Pons (tissue), 1 donor: ENCODE measurements at places on chromosomes 4 and X.
A peak's percentile ranks its signal among the peaks of the same experiment; 100 is the strongest.

GRCh38 chrX:118251271-118251670 is 94.6 kb upstream of the WDR44 start:
- no peak for DNase-seq

- no peak for DNase-seq
These were observed 137.3 kb upstream of the PDE5A start for GRCh38 chr4:119765951-119766350.

GRCh38 chr4:148852092-148852699 is 410.0 kb upstream of the NR3C2 start:
- no peak for DNase-seq

- peak; percentile 83 for DNase-seq
These were observed 692 bp downstream of the SPCS3 start for GRCh38 chr4:176320340-176320975.

- DNase-seq, result no peak
These were observed 38.0 kb downstream of the CTBP1 start for GRCh38 chr4:1210971-1211370.

DNA sequence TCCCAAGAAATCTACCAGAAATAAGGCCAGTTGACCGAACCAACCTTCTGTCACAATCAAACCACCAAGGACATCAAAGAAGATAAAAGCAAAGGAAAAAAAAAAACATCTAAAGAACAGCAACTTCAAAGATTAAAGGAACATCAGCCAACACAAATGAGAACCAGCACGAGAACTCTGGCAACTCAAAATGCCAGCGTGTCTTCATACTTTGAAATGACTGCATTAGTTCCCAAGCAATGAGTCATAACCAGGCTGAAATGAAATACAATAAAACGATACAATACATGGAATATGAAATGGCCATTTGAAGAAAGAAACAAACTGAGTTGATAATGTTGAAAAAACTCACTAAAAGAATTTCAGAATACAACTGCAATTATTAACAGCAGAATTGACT is 611.6 kb upstream of the GRIA3 start:
- DNase-seq, result no peak

DNA sequence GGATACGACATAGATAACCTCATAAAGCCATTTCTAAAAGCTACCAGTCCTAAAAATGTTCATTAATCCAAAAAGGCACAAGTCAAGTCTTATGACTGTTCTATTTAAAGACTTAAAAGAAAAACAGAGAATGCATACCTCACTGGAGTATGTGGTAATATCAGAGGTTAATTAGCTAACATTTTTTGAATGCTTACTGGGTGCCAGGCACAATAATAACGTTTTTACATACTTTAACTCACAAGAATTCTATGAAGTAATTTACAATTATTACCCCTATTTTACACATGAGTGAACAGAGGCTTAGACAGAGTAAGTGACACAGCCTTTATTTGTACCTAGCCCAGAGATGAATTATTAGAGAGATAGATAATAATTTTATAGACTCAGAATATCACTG is 207.5 kb downstream of the PDGFC start:
- no peak for DNase-seq

- DNase-seq, result no peak
These were observed 34.8 kb downstream of the CCNQ start for GRCh38 chrX:153564047-153564606.

GRCh38 chr4:71878376-71878775 is 94.5 kb upstream of the GC start:
- no peak for DNase-seq

GRCh38 chrX:107565931-107566603 is 62.2 kb upstream of the PRPS1 start:
- peak; percentile 12 for DNase-seq

- peak; percentile 29 for DNase-seq
These were observed 52.8 kb downstream of the FAM47C start for GRCh38 chrX:37060999-37061398.

DNA sequence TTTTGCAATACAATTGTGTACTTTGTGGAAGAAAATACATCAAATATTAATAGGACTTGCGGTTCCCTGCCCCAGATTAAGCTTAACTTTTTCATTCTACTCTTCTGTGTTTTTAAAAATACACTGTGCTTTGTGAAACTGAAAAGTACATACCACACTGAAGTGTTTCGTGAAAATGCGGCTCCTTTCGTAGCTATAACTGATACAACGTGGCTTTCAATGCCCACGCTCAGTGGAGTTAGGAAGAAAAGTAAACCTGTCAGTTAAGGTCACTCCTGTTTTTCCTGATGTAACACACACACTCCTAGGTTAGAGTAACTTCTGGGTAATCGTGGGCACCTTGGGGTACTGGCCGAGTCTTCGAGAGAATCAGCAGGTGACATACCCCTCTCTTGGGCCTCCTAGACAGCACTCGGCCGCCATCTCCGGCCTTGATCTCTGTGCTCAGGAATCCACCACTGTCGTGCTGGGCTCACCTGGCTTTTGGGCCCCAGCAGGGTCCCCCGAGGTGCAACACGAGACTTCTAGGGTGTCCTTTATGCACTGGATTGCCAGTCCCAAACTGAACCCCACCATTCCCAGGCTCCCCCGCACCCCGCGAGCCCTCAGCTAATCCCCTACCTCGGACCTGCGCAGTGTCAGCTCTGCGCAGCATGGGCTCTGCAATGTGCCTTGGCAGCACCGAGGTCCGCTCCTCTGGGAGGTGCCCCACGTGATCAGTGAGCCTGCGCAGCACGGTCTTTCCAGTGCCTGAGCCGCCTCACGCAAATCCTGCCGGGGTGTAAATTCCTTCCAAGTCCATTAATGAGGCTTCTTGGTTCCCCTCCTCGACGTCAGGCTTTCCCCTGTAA is 162.6 kb upstream of the INTU start:
- DNase-seq, result no peak

DNA sequence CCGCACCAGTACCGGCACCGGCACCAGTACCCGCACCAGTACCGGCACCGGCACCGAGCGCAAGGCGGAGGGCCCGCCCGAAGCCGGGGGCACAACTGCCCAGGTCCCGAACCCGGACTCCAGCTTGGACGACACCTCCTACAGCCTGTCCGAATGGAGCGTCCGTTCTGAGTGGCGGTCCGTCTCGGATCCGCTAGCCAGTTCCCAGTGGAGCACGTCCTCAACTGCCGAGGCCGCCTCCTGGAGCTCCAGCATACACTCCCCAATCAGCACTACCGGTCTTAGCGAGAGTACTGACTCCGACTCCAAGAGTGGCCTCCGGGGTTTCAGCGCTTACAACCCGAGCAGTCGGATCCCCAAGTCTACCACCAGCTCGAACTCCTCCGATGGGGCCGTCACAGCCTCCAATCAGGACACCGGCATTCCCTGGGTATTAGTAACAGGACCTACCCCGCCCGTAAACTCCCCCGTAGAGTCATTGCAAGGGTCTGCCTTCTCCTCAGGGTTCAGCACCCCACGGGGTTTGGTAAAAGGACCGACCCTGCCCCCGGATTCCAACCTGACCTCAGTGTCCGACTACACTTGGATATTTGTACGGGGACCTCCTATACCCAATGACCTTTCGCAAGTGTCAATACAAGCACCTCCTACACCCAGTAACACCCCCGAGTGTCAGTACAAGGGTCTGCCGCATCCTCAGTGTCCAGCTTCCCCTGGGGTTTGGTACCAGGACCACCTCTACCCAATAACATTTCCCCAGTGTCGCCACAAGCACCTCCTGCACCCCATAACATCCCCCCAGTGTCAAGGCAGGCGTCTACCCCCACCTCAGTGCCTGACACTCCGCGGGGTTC is 721 bp upstream of the MAOA start:
- DNase-seq, result no peak

GRCh38 chrX:1354036-1355019 is 17.7 kb downstream of the IL3RA start:
- no peak for DNase-seq

DNA sequence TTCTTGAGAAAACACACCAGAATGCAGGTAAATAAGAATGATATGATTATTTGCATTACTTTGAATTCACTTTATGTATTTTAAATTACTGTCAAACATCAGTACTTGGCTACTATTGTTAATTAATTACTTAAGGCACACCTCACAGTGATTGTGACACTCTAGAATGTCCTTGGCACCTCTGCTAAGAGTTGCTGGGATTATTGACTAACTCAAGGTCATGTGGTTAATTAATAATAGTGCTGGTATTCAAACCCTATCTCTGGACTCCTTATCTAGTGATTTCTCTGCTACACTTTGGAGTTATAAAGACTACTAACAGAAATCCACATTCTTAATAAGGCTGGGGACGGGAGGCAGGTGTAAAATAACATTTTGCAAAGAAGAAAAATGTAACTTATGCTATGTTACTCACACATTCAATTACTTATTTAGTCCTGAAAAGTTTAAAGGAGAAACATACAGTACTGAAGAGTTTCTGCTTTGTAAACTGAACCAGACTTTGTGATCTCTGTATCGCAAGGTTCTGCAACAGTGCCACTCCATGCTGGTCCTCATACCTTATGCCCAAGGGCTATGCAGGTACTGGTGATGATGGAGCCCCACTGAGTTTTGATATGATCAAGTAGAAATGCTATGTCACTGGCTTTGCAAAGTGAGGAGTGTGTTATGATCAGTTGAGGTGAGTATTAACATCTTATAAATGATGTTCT is 242.7 kb downstream of the MID1IP1 start:
- DNase-seq, result no peak

GRCh38 chr4:140185412-140186081 is 31.6 kb upstream of the MAML3 start:
- no peak for DNase-seq

- peak; percentile 44 for DNase-seq
These were observed 171.8 kb downstream of the HNRNPD start for GRCh38 chr4:82201805-82202641.

GRCh38 chrX:149819371-149819770 is 37.6 kb downstream of the MAGEA9 start:
- no peak for DNase-seq

- DNase-seq, result peak; percentile 79
These were observed 26.5 kb downstream of the BOD1L1 start for GRCh38 chr4:13601048-13601447.

GRCh38 chrX:144006811-144007210 is 122.9 kb downstream of the UBE2NL start:
- no peak for DNase-seq

DNA sequence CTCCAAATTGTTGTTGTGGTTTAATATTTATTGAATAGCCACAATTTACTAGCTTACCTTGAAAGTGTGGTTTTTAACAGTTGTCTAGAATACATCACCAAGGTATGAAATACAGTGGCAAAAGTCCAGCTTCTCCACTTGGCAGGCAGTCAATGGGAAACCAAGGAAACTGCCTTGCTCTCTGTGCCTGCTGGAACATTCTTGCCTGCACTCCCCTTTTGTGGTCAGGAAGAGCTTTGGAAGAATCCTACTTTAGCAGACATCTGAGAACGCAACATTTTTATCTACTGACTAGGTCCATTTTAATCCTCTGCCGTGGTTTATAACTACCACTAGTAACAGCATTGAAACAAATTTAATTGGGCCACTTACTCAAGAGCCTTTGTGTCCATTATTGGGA is 64.5 kb downstream of the TENM3 start:
- DNase-seq, result peak; percentile 4

GRCh38 chrX:51395810-51396728 is 63.4 kb downstream of the NUDT10 start:
- DNase-seq, result no peak

GRCh38 chrX:39514801-39515200 is 583.0 kb downstream of the BCOR start:
- DNase-seq, result no peak

DNA sequence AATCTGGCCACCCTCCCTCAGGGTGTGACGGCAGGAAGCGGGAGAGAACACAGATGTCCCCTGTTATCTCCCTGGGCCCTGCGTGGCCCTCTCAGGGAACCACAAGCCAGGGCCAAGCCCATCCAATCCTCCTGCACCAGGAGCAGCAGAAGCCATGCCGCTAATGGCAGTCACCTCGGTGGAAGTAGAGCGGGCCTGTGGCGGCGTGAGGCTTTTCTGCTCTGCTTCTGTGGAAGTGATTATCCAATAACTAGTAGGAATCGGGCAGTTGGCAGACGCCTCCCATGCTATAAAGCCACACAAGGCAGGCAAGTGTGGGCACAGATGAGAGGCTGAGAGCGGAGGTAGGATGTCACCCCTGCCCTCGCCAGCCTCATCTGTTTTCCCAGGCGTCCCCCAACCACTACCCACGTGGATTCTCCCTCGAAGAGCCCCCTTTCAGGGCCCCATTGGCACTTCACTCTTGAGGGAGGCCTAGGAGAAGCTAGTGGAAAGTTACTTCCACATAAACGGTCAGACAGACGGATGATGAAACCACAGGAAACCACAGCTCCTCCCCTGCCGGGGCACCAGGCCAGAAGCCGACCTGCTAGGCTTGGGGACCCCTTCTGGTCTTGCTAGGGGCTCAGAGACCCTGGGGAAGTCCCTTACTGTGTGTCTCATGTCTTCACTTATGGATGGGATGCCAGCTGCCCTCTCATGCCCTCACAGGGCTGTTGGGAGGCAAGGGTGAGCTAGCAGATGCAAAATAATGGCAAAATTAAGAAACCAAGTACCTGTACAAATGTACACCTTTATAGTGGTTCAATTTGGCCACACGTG is 18.8 kb upstream of the TMSB4X start:
- peak; percentile 52 for DNase-seq

DNA sequence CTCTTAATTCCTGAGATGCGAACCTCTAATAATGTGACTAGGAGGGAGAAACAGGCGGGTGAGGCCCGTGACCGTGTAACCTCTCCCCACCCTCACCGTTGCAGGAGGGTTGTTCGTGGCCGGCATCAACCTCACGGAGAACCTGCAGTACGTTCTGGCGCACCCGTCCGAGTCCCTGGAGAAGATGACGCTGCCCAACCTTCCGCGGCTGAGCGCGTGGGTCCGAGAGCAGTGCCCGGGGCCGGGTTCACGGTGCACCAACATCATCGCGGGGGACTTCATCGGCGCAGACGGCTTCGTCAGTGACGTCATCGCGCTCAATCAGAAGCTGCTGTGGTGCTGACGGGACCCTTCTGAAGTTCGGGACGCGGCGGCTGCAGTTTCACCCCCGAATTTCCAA is 17.8 kb downstream of the PLCXD1 start:
- no peak for DNase-seq

- DNase-seq, result no peak
These were observed 32.0 kb upstream of the MAN2B2 start for GRCh38 chr4:6542951-6543350.

GRCh38 chrX:22105231-22105630 is 73.1 kb downstream of the PHEX start:
- DNase-seq, result no peak

DNA sequence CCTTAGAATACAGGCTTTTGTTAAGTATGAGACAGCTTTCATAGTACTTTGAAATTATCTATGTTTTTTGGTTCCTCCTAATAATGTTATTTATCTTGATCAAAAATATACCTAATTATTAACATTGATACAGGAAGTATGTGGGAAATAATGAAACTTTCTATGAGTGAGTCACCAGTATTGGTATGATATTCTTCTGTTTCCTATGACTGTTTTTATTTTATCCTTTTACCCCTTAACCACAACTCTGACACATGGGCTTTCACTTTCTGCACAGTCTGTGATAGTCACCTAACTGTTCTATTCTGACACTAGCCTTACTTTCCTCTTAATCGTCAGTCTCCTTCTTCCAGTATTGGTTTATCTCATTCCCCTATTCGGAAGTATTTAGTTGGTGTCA is 4.7 kb downstream of the THAP9 start:
- DNase-seq, result no peak

GRCh38 chr4:118338518-118338917 is 14.3 kb downstream of the PRSS12 start:
- no peak for DNase-seq

GRCh38 chrX:105120463-105120862 is 100.0 kb downstream of the TEX13A start:
- no peak for DNase-seq

- DNase-seq, result no peak
These were observed 16.3 kb upstream of the PLCXD1 start for GRCh38 chrX:264634-265455.

- no peak for DNase-seq
These were observed 741 bp downstream of the ANAPC4 start for GRCh38 chr4:25377572-25378436.
